Esophagus muscularis mucosa (tissue), 4 donors: ENCODE measurements at places on chromosomes 13 and 19. TPM values are rescaled to one million over a fixed set of nuclear protein-coding genes. Genes with fewer than 3 reads are reported as not detected.

Gene SIGLEC5
- total RNA-seq: 2.0 TPM

Gene ZNF737
- 8.0 TPM for total RNA-seq

Gene GTF2F1
- total RNA-seq: 53.3 TPM

Gene PRR22
- 1.2 TPM for total RNA-seq

Gene OR7C1
- not detected for total RNA-seq

Gene STAP2
- total RNA-seq: 3.3 TPM

Gene LIM2
- not detected for total RNA-seq

Gene TRIM28
- total RNA-seq: 152 TPM

Gene ZNF8
- 12.3 TPM for total RNA-seq

Gene CEACAM3
- not detected for total RNA-seq

Gene COL5A3
- 17.7 TPM for total RNA-seq

Gene NECTIN2
- total RNA-seq: 55.9 TPM

Gene GAPDHS
- total RNA-seq: not detected

GRCh38 chr19:45376045-45376724 lies 5.8 kb upstream of the ERCC2 start:
- no peaks in the 10 kb centered on the region for H3K36me3 ChIP-seq
- peaks cover 10% of the 10 kb centered on the region for H3K4me1 ChIP-seq
- H3K27ac ChIP-seq: no peak overlapping the region
- no peaks in the 10 kb centered on the region for H3K27me3 ChIP-seq
- DNase-seq: no peak

GRCh38 chr19:48489608-48490216 lies 20.5 kb downstream of the CYTH2 start:
- no peak overlapping the region for H3K4me3 ChIP-seq
- H3K27me3 ChIP-seq: peaks cover 17% of the 10 kb centered on the region
- H3K36me3 ChIP-seq: no peaks in the 10 kb centered on the region
- no peak for DNase-seq
- no peak overlapping the region for H3K27ac ChIP-seq

- no peak for DNase-seq
- no peak overlapping the region for H3K4me3 ChIP-seq
- H3K4me1 ChIP-seq: no peaks in the 10 kb centered on the region
- H3K27ac ChIP-seq: no peak overlapping the region
- H3K36me3 ChIP-seq: no peaks in the 10 kb centered on the region
Measured at GRCh38 chr13:105611424-105611823, 924.0 kb downstream of the EFNB2 start.

GRCh38 chr19:2663920-2664571 lies 38.4 kb downstream of the GNG7 start:
- no peak for DNase-seq
- H3K27me3 ChIP-seq: no peaks in the 10 kb centered on the region
- no peaks in the 10 kb centered on the region for H3K4me1 ChIP-seq

- H3K4me3 ChIP-seq: no peak overlapping the region
- no peaks in the 10 kb centered on the region for H3K4me1 ChIP-seq
- no peaks in the 10 kb centered on the region for H3K27me3 ChIP-seq
- DNase-seq: no peak
- H3K36me3 ChIP-seq: no peaks in the 10 kb centered on the region
- no peak overlapping the region for H3K27ac ChIP-seq
Measured at GRCh38 chr13:22846551-22846950, 334.2 kb upstream of the SGCG start.

GRCh38 chr19:55667958-55668357 lies 7.1 kb upstream of the EPN1 start:
- H3K4me1 ChIP-seq: peaks cover 16% of the 10 kb centered on the region
- no peaks in the 10 kb centered on the region for H3K27me3 ChIP-seq
- H3K4me3 ChIP-seq: no peak overlapping the region
- H3K27ac ChIP-seq: no peak overlapping the region
- no peak for DNase-seq

GRCh38 chr13:99966064-99966805 lies 5.3 kb downstream of the ZIC5 start:
- peaks cover 21% of the 10 kb centered on the region for H3K27me3 ChIP-seq
- H3K4me1 ChIP-seq: peaks cover 34% of the 10 kb centered on the region
- no peak overlapping the region for H3K27ac ChIP-seq
- H3K4me3 ChIP-seq: no peak overlapping the region

GRCh38 chr13:74129500-74130191 lies 4.6 kb downstream of the KLF12 start:
- H3K27me3 ChIP-seq: no peaks in the 10 kb centered on the region
- peaks cover 59% of the 10 kb centered on the region for H3K4me1 ChIP-seq
- H3K27ac ChIP-seq: no peak overlapping the region
- DNase-seq: peak; percentile 57
- no peak overlapping the region for H3K4me3 ChIP-seq

- H3K36me3 ChIP-seq: no peaks in the 10 kb centered on the region
- H3K4me3 ChIP-seq: no peak overlapping the region
- H3K27me3 ChIP-seq: no peaks in the 10 kb centered on the region
- H3K4me1 ChIP-seq: no peaks in the 10 kb centered on the region
- no peak for DNase-seq
Measured at GRCh38 chr19:31742249-31742648, 393.0 kb upstream of the TSHZ3 start.

DNA sequence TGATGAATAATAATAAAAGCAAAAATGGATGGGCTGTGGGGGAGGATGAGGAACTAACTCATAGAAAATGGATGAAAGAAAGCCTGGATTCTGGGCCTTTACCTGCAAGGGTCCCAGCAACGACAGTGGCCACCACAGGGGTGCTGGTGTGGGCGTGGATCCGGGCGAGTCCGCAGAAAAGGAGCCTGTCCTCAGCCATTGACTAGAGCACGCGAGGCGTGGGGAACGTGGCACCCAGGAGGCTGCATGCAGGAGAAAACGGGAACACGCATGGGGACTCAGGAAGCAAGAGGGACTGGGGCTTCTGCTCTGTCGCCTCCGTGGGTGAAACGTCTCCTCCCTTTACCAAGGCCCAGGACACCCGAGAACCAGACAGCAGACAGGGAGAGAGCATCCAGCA lies 25.8 kb upstream of the DPRX start:
- no peaks in the 10 kb centered on the region for H3K36me3 ChIP-seq
- DNase-seq: no peak
- H3K4me1 ChIP-seq: no peaks in the 10 kb centered on the region

- no peaks in the 10 kb centered on the region for H3K27me3 ChIP-seq
- DNase-seq: no peak
- H3K36me3 ChIP-seq: no peaks in the 10 kb centered on the region
- no peaks in the 10 kb centered on the region for H3K4me1 ChIP-seq
- no peak overlapping the region for H3K27ac ChIP-seq
Measured at GRCh38 chr13:110756219-110756631, 42.7 kb downstream of the ING1 start.

DNA sequence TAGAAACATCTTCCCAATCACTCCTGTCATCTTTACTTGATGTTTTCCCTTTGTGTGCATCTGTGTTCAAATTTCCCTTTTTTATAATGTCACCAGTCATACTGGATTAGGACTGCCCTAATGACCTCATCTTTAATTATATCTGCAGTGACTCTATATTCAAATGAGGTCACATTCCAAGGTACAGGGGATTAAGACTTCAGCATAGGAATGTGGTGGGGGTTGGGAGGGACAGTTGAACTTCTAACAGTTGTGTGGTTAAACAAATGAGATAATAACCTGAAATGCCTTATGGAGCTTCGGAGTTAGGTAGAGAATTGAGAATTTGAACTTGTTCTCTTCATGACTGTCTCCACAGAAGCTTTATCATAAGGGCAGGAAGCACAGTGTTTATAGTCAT lies 23.0 kb downstream of the PAN3 start:
- H3K36me3 ChIP-seq: no peaks in the 10 kb centered on the region
- DNase-seq: no peak
- no peak overlapping the region for H3K27ac ChIP-seq
- no peaks in the 10 kb centered on the region for H3K27me3 ChIP-seq
- H3K4me1 ChIP-seq: peaks cover 17% of the 10 kb centered on the region

- H3K4me1 ChIP-seq: no peaks in the 10 kb centered on the region
- H3K27me3 ChIP-seq: no peaks in the 10 kb centered on the region
- no peak overlapping the region for H3K27ac ChIP-seq
- no peaks in the 10 kb centered on the region for H3K36me3 ChIP-seq
- DNase-seq: peak; percentile 42
Measured at GRCh38 chr19:32164384-32164992, 180.9 kb upstream of the ZNF507 start.

GRCh38 chr19:8642561-8642960 lies 12.1 kb downstream of the NFILZ start:
- H3K27me3 ChIP-seq: no peaks in the 10 kb centered on the region
- H3K36me3 ChIP-seq: no peaks in the 10 kb centered on the region
- peaks cover 19% of the 10 kb centered on the region for H3K4me1 ChIP-seq

- no peak overlapping the region for H3K27ac ChIP-seq
- no peak for DNase-seq
- no peak overlapping the region for H3K4me3 ChIP-seq
- no peaks in the 10 kb centered on the region for H3K27me3 ChIP-seq
- H3K4me1 ChIP-seq: peaks cover 10% of the 10 kb centered on the region
- H3K36me3 ChIP-seq: no peaks in the 10 kb centered on the region
Measured at GRCh38 chr19:40549007-40549708, 27.5 kb upstream of the SHKBP1 start.

GRCh38 chr13:33249066-33249465 lies 36.5 kb downstream of the STARD13 start:
- no peak overlapping the region for H3K27ac ChIP-seq
- no peaks in the 10 kb centered on the region for H3K27me3 ChIP-seq
- H3K36me3 ChIP-seq: no peaks in the 10 kb centered on the region

GRCh38 chr19:45121827-45122345 lies 28.9 kb downstream of the PPP1R37 start:
- peaks cover 19% of the 10 kb centered on the region for H3K4me1 ChIP-seq
- DNase-seq: no peak
- no peak overlapping the region for H3K4me3 ChIP-seq
- H3K27me3 ChIP-seq: no peaks in the 10 kb centered on the region

- DNase-seq: no peak
- H3K36me3 ChIP-seq: no peaks in the 10 kb centered on the region
- H3K27ac ChIP-seq: no peak overlapping the region
Measured at GRCh38 chr13:77619655-77620054, 77.8 kb upstream of the SLAIN1 start.

GRCh38 chr19:18586306-18586705 lies 2.3 kb upstream of the REX1BD start:
- H3K4me1 ChIP-seq: peaks cover 29% of the 10 kb centered on the region
- no peak overlapping the region for H3K27ac ChIP-seq
- no peaks in the 10 kb centered on the region for H3K27me3 ChIP-seq
- no peaks in the 10 kb centered on the region for H3K36me3 ChIP-seq
- H3K4me3 ChIP-seq: no peak overlapping the region

- H3K4me3 ChIP-seq: no peak overlapping the region
- no peaks in the 10 kb centered on the region for H3K4me1 ChIP-seq
- H3K27me3 ChIP-seq: no peaks in the 10 kb centered on the region
- no peaks in the 10 kb centered on the region for H3K36me3 ChIP-seq
Measured at GRCh38 chr19:55809381-55810058, 22.3 kb downstream of the NLRP11 start.

GRCh38 chr19:39307046-39307821 lies 11.0 kb downstream of the IFNL1 start:
- H3K4me3 ChIP-seq: peak overlapping the region; percentile 29
- H3K36me3 ChIP-seq: no peaks in the 10 kb centered on the region

DNA sequence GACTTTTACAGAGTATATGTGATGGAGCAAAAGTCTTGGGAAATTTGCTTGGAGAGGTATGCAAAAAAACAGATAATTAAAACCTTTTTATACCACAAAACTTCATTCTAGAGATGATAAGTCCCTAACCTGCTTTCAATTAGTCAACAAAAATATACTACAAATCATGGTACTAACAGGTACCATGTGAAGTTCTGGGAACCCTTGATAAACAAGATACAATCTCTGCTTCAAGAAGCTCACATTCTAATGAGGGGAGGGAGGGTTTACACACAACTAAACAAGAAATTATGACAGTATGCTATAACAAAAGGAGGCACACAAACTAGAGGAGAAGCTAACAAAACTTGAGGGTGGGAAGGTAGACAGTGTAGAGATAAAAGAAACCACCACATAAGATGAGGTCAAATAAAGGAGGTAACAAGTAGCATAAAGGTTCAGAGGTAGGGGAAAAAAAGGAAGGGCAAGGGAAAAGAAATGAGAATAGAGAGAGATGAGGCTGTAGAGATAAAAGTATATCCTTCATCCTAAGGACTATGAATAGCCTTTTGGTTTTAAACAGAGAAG lies 91.4 kb downstream of the MYCBP2 start:
- DNase-seq: no peak
- no peaks in the 10 kb centered on the region for H3K4me1 ChIP-seq
- peaks cover under 1% of the 10 kb centered on the region for H3K36me3 ChIP-seq
- H3K27ac ChIP-seq: no peak overlapping the region
- H3K27me3 ChIP-seq: no peaks in the 10 kb centered on the region

GRCh38 chr13:44425041-44425814 lies 51.6 kb downstream of the SERP2 start:
- H3K36me3 ChIP-seq: no peaks in the 10 kb centered on the region
- DNase-seq: peak; percentile 55
- H3K27ac ChIP-seq: no peak overlapping the region
- no peaks in the 10 kb centered on the region for H3K4me1 ChIP-seq

DNA sequence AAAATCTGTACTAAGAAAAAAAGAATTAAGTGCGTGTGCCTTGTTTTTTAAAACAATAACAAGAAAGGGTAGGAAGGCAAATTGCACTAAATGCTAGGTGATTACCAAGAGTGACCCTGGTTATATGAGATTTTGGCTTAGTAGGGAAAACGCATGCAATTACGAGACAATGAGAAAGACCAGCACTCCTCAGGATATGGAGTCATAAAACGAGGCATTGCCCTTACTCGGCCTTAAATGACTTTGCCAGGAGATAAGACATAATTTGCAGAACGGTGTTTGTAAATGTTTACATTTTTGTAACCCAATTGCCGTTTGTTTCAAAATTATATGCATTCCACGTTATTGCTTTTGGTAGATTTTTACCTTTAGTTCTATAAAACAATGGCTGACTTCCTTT lies 179.8 kb downstream of the RBM26 start:
- no peak overlapping the region for H3K4me3 ChIP-seq
- no peaks in the 10 kb centered on the region for H3K4me1 ChIP-seq

DNA sequence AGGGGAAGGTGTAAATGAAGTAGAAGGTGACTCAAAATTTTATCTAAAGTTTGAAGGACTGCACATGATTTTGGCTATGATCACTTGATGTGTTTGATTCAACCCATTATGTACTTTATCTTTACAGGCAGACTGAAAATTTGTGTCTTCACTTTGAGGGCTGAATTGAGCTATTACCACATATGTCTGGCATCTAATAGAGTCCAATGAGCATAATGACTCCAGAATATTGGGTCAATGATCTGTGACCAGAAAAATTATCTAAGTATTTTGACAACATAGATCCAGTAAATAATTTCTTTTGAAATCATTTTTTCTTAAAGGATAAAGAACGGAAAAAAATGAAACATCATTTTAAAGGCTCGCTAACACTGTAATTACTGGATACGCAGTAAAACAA lies 2810.0 kb downstream of the PCDH9 start:
- no peak overlapping the region for H3K27ac ChIP-seq
- H3K4me1 ChIP-seq: no peaks in the 10 kb centered on the region
- no peaks in the 10 kb centered on the region for H3K27me3 ChIP-seq
- no peaks in the 10 kb centered on the region for H3K36me3 ChIP-seq
